Melanocyte of skin (primary cell): ENCODE measurements at places on chromosomes 5 and 9. TPM values are rescaled to one million over a fixed set of nuclear protein-coding genes. Genes with fewer than 3 reads are reported as not detected.

The PCDHB7 gene
- total RNA-seq: under 0.01 TPM in 2 replicates

The BRINP1 gene
- not detected in 2 replicates for total RNA-seq

The PDE8B gene
- under 0.01 and 0.15 TPM in 2 replicates for total RNA-seq

The IL7R gene
- total RNA-seq: 1.1 and 1.7 TPM in 2 replicates

The PCDHGB3 gene
- total RNA-seq: 1.00 and 1.5 TPM in 2 replicates

The NSUN2 gene
- total RNA-seq: 67.3 and 69.7 TPM in 2 replicates

The ANKRD20A1 gene
- total RNA-seq: 1.1 TPM in 1 of 2 replicates, not detected in the other

The ZNF462 gene
- 20.0 and 38.5 TPM in 2 replicates for total RNA-seq

The TRPM6 gene
- total RNA-seq: 0.33 and 0.93 TPM in 2 replicates

The ARL14EPL gene
- not detected in 2 replicates for total RNA-seq

The PCDHGA9 gene
- total RNA-seq: 1.4 and 5.1 TPM in 2 replicates

The ADCY2 gene
- total RNA-seq: 1.7 and 10.0 TPM in 2 replicates

The WDR38 gene
- not detected in 2 replicates for total RNA-seq

The ENG gene
- total RNA-seq: 14.2 and 19.3 TPM in 2 replicates

The NME5 gene
- 9.1 and 12.7 TPM in 2 replicates for total RNA-seq

The TAF1L gene
- total RNA-seq: under 0.01 TPM in 2 replicates

The CACNA1B gene
- 0.34 and 0.36 TPM in 2 replicates for total RNA-seq

The GZMA gene
- not detected in 2 replicates for total RNA-seq

The ZNF354B gene
- 7.7 and 10.8 TPM in 2 replicates for total RNA-seq

The NDOR1 gene
- total RNA-seq: 10.5 and 12.4 TPM in 2 replicates

The CLIC3 gene
- not detected in 2 replicates for total RNA-seq

The CDH12 gene
- total RNA-seq: under 0.01 TPM in 2 replicates

The C9orf153 gene
- total RNA-seq: under 0.01 TPM in 1 of 2 replicates, not detected in the other

The CDKN2B gene
- 3.4 and 16.4 TPM in 2 replicates for total RNA-seq

The ABLIM3 gene
- 5.2 and 9.1 TPM in 2 replicates for total RNA-seq

The CARTPT gene
- not detected in 2 replicates for total RNA-seq

The ZNF300 gene
- total RNA-seq: 3.5 and 5.0 TPM in 2 replicates

The IL5 gene
- not detected in 2 replicates for total RNA-seq

The STPG3 gene
- total RNA-seq: not detected in 2 replicates

The TAF11L10 gene
- total RNA-seq: not detected in 2 replicates

The DOLPP1 gene
- total RNA-seq: 10.3 and 10.5 TPM in 2 replicates

The PRRT1B gene
- not detected in 2 replicates for total RNA-seq

The IFNB1 gene
- total RNA-seq: 0.69 TPM in 1 of 2 replicates, not detected in the other

The PCDHGB4 gene
- 5.3 and 9.1 TPM in 2 replicates for total RNA-seq

The CORO2A gene
- 4.7 and 5.6 TPM in 2 replicates for total RNA-seq

The IFNA13 gene
- total RNA-seq: not detected in 2 replicates

The CARD9 gene
- 0.33 and 0.62 TPM in 2 replicates for total RNA-seq

The LRRC19 gene
- total RNA-seq: not detected in 2 replicates

The RNF180 gene
- total RNA-seq: 6.2 TPM in 2 replicates

The ZBED3 gene
- total RNA-seq: 2.7 and 2.8 TPM in 2 replicates

The IL4 gene
- total RNA-seq: not detected in 2 replicates

The TMEM232 gene
- 1.7 and 3.3 TPM in 2 replicates for total RNA-seq

The CAST gene
- total RNA-seq: 90.6 and 183 TPM in 2 replicates

The SLC25A2 gene
- not detected in 2 replicates for total RNA-seq

The DMXL1 gene
- 120 and 133 TPM in 2 replicates for total RNA-seq

The SLCO6A1 gene
- not detected in 2 replicates for total RNA-seq

The FIBCD1 gene
- under 0.01 TPM in 1 of 2 replicates, not detected in the other for total RNA-seq

The ORM2 gene
- not detected in 2 replicates for total RNA-seq
